ENCODE measurements at places on chromosomes 12 and 14.

DNA sequence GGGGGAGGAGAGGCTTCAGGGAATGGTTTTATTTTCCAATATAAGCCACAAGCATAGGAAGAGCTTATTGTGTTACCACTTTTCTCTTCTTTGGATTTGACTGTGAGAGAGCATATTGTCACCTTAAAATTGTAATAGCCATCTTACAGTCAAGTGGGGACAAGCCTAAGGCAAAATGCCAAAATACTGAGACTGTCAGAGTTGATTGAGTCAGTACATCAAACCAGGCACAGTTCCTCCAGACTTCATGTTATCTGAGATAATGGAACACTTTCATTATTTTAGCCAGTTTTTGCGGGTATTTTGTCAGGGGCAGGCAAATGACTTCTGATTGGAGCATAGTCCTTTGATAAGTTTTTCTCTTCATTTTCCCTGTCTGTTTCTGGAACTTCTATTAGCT, 19.5 kb upstream of the NUBPL start:
- DNase-seq: no peak

- peak; percentile 10 for DNase-seq
Measured at GRCh38 chr14:85428926-85429325, 101.0 kb upstream of the FLRT2 start.

DNA sequence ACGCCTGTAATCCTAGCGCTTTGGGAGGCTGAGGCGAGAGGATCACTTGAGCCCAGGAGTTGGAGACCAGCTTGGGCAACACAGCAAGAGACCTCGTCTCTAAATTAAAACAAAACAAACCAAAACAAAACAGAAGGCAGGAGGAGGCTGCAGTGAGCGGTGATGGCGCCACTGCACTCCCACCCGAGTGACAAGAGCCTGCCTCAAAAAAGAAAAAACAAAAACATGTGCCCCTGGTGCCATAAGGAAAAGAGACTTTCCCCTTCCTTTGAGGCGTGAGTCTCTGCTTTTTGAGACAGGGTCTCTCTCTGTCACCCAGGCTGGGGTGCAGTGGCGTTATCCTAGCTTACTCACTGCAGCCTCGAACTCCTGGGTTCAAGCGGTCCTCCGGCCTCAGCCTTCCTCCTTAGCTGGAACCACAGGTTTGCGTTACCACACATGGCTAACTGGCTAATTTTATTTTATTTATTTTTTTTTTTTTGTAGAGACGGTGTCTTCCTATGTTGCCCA, 9.0 kb upstream of the EAPP start:
- no peak for DNase-seq

DNA sequence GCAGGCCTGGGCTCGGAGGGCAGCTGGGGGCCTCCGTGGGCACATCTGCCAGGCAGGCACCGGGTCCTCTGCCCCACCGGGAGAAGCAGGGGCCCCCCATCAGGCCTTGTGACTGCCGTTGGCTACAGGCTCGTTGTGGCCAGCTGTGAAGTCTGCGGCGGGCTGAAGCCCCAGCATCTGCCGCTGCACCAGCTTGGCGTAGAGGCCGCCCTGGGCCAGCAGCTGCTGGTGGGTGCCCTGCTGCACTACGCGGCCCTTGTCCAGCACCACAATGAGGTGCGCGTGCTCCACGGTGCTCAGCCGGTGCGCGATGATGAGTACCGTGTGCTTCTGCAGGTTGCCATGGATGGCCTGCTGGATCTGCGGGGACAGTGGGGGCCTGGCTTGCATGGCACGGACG, 33.9 kb upstream of the VPS37B start:
- no peak for DNase-seq

DNA sequence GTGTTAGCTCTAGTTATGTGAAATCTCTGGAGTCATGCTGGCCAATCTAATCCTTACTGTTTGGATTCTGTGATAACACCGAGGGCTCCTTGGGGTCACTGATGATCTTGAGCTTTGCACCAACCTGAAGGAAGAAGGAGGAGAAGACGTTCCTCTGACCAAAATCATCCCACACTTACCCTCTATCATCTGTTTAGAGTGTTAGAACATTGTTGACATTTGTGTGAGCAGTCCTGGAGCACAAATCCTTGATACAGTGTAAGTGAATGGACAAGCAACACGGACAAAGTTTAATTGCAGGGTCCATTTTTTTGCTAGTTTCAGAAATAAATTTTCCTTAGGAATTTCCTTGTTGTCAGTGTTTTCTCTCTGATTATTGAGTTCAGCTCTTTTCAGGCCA, 181.7 kb downstream of the AKAP6 start:
- no peak for DNase-seq

- no peak for DNase-seq
Measured at GRCh38 chr12:9797722-9798619, 29.3 kb upstream of the KLRF1 start.

GRCh38 chr14:90903101-90903500, 86.9 kb upstream of the TTC7B start:
- peak; percentile 70 for DNase-seq

GRCh38 chr12:8639936-8640335, 22.7 kb downstream of the MFAP5 start:
- DNase-seq: no peak

GRCh38 chr12:96213869-96214268, 19.7 kb downstream of the ELK3 start:
- no peak for DNase-seq

- DNase-seq: no peak
Measured at GRCh38 chr14:69913686-69914085, 34.5 kb downstream of the SMOC1 start.

GRCh38 chr14:51095854-51096823, 1.2 kb upstream of the TRIM9 start:
- DNase-seq: peak; percentile 68

DNA sequence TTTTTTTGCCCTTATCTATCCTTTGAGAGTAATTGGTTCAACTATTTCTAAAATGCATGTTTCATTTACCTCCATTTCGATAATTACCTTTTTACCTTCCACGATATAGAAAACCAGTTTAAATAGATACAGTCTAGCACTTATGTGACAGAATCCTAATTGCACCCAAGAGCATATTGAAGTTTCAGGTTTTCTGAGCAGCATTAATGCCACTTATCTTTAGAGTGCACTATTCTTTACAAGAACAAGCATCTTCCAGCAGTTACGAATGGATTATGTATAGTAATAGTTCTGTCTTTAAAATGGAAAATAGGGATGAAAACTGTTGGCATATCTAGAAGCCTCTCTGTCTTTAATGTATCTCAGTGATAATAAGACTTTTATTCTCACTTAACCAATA, 82.2 kb upstream of the ATXN7L3B start:
- DNase-seq: no peak

DNA sequence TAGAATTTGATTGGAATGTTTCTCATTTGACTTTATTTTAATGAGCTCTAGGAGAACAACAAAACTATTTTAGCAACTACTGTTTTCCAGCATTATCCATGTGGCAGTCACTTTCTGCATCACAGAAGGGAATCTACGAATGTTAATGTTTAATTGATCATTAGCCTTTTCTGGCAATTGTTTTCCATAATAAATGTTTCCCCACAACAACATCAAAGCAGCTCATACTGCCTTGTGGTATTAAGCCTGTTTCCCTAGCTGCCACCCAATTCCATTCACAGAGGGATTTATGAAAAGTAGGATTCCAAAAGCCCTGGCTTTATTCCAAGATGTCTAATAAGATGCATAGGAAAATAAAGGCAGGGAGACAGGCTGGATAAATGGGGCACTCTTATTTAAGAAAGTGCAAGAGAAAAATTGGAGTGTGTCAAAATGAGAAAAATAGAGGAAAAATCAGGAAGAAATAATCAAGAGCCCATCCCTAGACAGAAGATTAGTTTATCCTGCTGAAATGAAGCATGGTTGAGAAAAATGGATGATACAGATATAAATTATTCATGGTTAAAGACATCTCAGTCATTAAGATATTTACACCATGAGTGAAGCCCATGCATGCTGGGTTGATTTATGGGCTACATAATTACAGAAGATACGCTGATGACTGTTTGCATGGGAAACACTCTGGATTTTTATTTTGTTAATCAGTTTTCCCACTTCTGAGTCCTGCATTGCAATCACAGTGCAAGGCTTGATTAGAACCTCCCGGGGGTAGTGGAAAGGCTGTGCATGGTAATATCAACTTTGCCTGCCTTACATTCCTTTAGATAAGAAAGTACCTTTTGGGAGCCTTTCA, 180.3 kb downstream of the HELB start:
- DNase-seq: no peak

DNA sequence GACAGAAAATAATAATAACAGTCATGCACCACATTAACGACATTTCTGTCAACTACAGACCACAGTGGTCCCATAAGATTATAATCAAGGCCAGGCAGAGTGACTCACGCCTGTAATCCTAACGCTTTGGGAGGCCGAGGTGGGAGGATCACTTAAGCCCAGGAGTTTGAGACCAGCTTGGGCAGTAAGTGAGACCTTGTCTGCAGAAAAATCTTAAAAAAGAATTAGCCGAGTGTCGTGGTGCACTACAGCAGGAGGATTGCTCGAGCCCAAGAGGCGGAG, 8.6 kb downstream of the NAB2 start:
- no peak for DNase-seq

DNA sequence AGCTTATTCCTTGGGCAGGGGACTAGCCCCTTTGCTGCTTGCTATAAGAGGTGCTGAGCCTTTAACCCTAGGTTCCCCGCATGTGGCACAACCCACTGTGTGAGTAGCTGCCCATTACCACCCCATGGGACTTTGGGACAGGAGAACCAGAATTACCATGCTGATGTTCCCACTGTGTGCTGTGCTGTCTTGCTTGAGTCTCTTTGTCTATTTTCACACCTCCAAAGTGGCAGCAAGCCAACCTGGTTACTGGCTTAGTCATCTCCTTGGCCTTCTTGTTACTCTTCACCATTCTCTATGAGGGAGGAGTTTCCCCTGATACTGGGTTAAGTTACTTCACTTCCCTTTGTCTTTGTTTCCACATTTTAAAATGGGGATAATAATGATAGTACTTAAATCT, 73.4 kb upstream of the ETV6 start:
- DNase-seq: no peak

GRCh38 chr12:102939059-102939458, 18.4 kb upstream of the ASCL1 start:
- no peak for DNase-seq

GRCh38 chr14:40204441-40205175, 772.4 kb upstream of the FBXO33 start:
- DNase-seq: no peak

- no peak for DNase-seq
Measured at GRCh38 chr14:58797010-58797429, 159.3 kb downstream of the DACT1 start.

GRCh38 chr12:34347367-34347766, 325.1 kb downstream of the ALG10 start:
- DNase-seq: peak; percentile 21

DNA sequence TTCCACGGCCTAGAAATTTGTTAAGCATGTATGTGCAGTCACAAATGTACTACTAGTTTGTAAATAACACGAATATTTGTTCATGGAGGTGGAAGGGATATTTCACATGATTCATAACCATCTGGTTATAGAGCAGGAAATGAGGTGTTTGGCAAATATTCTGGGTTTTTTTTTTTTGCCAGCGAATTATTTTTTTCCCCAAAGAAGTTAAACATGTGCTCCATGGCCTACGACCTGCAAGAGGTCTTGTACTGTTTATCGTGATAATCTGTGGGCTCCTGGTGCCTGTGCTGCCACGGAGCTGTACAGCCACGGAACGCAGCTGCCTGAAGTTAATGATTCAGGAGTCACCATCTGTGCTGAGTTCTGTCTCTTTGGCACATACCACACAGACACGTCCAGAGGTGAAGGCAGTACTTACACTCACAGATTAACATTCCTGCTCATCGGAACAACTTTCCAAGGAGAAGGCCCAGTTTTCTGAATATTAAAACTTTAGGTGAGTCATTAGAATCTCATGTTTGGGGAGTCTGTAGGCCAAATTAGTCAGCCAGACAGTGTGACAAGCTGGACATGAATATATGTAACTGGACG, 156.3 kb downstream of the TMX1 start:
- no peak for DNase-seq

DNA sequence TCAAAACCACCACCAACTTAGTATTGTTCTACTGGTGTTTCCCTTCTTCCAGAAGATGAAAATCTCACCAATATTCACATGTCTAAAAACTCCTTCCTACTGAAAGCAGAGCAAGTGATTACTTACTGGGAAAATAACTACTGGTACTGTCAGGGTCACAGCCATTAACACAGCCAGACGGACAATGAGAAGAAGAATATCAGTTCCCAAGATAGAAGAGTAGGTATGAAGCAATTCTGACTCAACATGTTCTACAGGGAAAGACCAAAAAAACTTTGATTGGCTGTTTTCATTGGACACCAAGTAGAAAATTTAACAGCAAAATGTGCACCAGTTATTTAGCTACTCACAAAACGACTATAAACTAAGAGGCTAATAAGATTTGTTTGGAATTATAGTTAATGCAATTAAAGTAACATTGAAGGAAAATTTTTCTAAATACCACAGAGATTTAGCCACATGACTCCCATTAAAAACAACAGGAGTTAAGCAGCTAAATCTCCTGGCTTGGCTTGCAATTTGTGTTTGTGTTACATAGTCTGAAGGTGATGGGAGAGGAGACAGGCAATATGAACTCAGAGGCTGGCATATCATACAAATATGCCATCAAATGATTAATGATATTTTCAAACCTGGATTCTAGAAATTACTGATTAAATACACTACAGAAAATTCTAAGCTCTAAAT, 9.5 kb downstream of the SLC38A2 start:
- no peak for DNase-seq

DNA sequence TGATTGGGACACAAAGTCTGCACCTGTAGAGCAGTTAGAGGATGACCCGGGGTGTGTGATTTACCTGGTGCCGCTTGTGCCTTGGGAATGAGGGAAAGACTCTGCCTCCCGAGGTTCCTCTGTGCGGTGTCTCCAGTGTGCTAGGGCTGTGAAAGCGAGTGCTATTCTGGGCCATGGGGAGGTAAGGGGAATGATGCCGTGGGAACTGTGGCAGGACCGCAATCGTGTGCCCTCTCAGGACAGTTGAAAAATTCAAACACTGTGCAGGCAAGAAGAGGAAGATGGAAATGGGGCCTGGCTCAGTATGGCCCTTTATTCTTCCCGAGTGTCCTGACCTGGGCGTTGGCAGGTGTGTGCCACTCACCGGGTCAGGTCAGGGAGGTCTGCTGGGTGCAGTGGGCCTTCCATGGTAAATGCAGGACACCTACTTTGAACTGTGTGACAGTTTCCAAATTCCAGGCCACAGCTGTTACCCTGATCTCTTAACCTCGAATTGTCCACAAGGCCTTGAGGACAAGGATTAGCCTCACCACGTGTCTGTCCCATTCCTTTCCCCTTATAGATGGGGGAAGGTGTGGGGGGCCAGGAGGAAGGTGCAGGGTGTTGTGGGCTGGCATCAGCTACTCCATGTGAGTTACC, 1.4 kb downstream of the SIVA1 start:
- no peak for DNase-seq
